Activated T-cell treated with anti-CD3 and anti-CD28 coated beads, Interleukin-2, amount 50 U/mL, for 4 hours (primary cell): ENCODE measurements at places on chromosomes 2 and 18. TPM values are rescaled to one million over a fixed set of nuclear protein-coding genes. Genes with fewer than 3 reads are reported as not detected.

Gene NRP2
- total RNA-seq: 1.6 TPM

Gene ALLC
- total RNA-seq: not detected

Gene MYOM1
- total RNA-seq: 0.42 TPM

Gene MEP1B
- not detected for total RNA-seq

Gene POTEJ
- not detected for total RNA-seq

Gene APOB
- total RNA-seq: 0.82 TPM

Gene GNLY
- 26.5 TPM for total RNA-seq

Gene FSIP2
- not detected for total RNA-seq

- DNase-seq: no peak
Measured at GRCh38 chr2:71361631-71362030, 30.0 kb downstream of the ZNF638 start.

- no peak for DNase-seq
Measured at GRCh38 chr2:148948868-148949267, 73.8 kb downstream of the KIF5C start.

- DNase-seq: no peak
Measured at GRCh38 chr2:240993446-240994170, 4.8 kb upstream of the SNED1 start.

- DNase-seq: no peak
Measured at GRCh38 chr2:38600242-38600891, 2.4 kb downstream of the HNRNPLL start.

GRCh38 chr18:1150344-1150743, 245.7 kb downstream of the ADCYAP1 start:
- DNase-seq: no peak

GRCh38 chr18:59546188-59546587, 151.0 kb downstream of the CCBE1 start:
- DNase-seq: no peak
